ENCODE measurements at places on chromosomes 5 and 9. TPM values are rescaled to one million over a fixed set of nuclear protein-coding genes. Genes with fewer than 3 reads are reported as not detected.

Gene GRXCR2
- not detected for total RNA-seq

Gene DMGDH
- total RNA-seq, result 0.15 TPM

Gene PLCXD3
- 0.27 TPM for total RNA-seq

Gene IRX1
- total RNA-seq, result not detected

Gene TAF11L5
- total RNA-seq, result not detected

Gene IL4
- not detected for total RNA-seq

Gene TJP2
- 342 TPM for total RNA-seq

Gene FXN
- 13.1 TPM for total RNA-seq

Gene SLCO6A1
- total RNA-seq, result not detected

Gene MYOT
- total RNA-seq, result not detected

Gene WDR31
- 0.80 TPM for total RNA-seq

Gene PRRX2
- total RNA-seq, result 0.20 TPM

Gene CENPP
- 8.7 TPM for total RNA-seq

Gene FAM193B
- total RNA-seq, result 20.1 TPM

Gene PCDHA10
- 0.13 TPM for total RNA-seq

Gene FAM219A
- 32.8 TPM for total RNA-seq

Gene HACD4
- total RNA-seq, result 6.1 TPM

Gene F12
- total RNA-seq, result 1.4 TPM

All from mammary microvascular endothelial cell (primary cell).